ENCODE measurements at places on chromosomes 5 and 9.
A peak's percentile ranks its signal among the peaks of the same experiment; 100 is the strongest.

GRCh38 chr9:134689321-134690181 is 47.9 kb downstream of the COL5A1 start:
- no peak for DNase-seq
- H3K4me3 ChIP-seq: no peak overlapping the region
- no peak overlapping the region for H3K27ac ChIP-seq
- no peaks in the 10 kb centered on the region for H3K4me1 ChIP-seq

DNA sequence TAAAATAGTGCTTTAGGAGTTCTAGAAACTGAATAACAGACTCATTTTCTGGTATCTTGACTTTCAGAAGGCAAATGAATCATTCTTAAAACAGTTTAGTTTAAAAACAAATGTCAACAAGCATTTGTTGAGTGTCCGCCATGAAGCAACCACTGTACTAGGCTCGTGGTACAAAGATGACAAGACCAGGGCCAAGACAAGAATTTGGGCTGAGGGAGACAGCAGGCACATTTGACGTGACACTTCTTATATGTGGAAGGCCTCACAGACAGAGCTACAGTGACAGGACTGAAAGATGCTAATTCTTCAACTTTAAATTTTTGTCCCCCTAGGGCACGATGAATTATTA is 14.4 kb upstream of the ZNF131 start:
- no peak overlapping the region for H3K4me3 ChIP-seq
- no peak for DNase-seq
- peaks cover 50% of the 10 kb centered on the region for H3K4me1 ChIP-seq
- no peaks in the 10 kb centered on the region for H3K36me3 ChIP-seq
- H3K27me3 ChIP-seq: no peaks in the 10 kb centered on the region
- H3K27ac ChIP-seq: peak overlapping the region; percentile 44

GRCh38 chr9:97737429-97737828 is 40.3 kb upstream of the XPA start:
- DNase-seq: no peak
- H3K27ac ChIP-seq: no peak overlapping the region
- no peak overlapping the region for H3K4me3 ChIP-seq
- H3K36me3 ChIP-seq: no peaks in the 10 kb centered on the region
- peaks cover 11% of the 10 kb centered on the region for H3K4me1 ChIP-seq

- H3K4me1 ChIP-seq: no peaks in the 10 kb centered on the region
- DNase-seq: no peak
- H3K27me3 ChIP-seq: no peaks in the 10 kb centered on the region
- H3K27ac ChIP-seq: no peak overlapping the region
- no peaks in the 10 kb centered on the region for H3K36me3 ChIP-seq
These were observed 117.5 kb upstream of the FSTL4 start for GRCh38 chr5:133729800-133730199.

- no peak overlapping the region for H3K4me3 ChIP-seq
- H3K27ac ChIP-seq: no peak overlapping the region
- H3K4me1 ChIP-seq: peaks cover 70% of the 10 kb centered on the region
- no peak for DNase-seq
- no peaks in the 10 kb centered on the region for H3K27me3 ChIP-seq
These were observed 20.9 kb downstream of the CYFIP2 start for GRCh38 chr5:157286761-157287211.
